Dermis microvascular lymphatic vessel endothelial cell (primary cell): ENCODE measurements at places on chromosomes 13 and 19. TPM values are rescaled to one million over a fixed set of nuclear protein-coding genes. Genes with fewer than 3 reads are reported as not detected.

Gene LILRB4
- total RNA-seq: not detected in 2 replicates

Gene PPFIA3
- 4.0 TPM in 2 replicates for total RNA-seq

Gene PSG5
- not detected in 2 replicates for total RNA-seq

Gene REEP6
- total RNA-seq: 0.26 and 0.51 TPM in 2 replicates

Gene PSG11
- total RNA-seq: 0.13 TPM in 2 replicates

Gene ZNF227
- total RNA-seq: 14.4 and 18.6 TPM in 2 replicates

Gene TMEM221
- not detected in 2 replicates for total RNA-seq

Gene SF3A2
- 44.7 and 57.9 TPM in 2 replicates for total RNA-seq

Gene CGB7
- 0.13 TPM in 1 of 2 replicates, not detected in the other for total RNA-seq
